ENCODE measurements at places on chromosomes 16 and 17.
A peak's percentile ranks its signal among the peaks of the same experiment; 100 is the strongest.

- no peaks in the 10 kb centered on the region for H3K27me3 ChIP-seq
- no peak for DNase-seq
- no peak overlapping the region for H3K4me3 ChIP-seq
- H3K27ac ChIP-seq = no peak overlapping the region
- peaks cover 5% of the 10 kb centered on the region for H3K36me3 ChIP-seq
These were observed 15.7 kb upstream of the KPNB1 start for GRCh38 chr17:47633996-47634395.

DNA sequence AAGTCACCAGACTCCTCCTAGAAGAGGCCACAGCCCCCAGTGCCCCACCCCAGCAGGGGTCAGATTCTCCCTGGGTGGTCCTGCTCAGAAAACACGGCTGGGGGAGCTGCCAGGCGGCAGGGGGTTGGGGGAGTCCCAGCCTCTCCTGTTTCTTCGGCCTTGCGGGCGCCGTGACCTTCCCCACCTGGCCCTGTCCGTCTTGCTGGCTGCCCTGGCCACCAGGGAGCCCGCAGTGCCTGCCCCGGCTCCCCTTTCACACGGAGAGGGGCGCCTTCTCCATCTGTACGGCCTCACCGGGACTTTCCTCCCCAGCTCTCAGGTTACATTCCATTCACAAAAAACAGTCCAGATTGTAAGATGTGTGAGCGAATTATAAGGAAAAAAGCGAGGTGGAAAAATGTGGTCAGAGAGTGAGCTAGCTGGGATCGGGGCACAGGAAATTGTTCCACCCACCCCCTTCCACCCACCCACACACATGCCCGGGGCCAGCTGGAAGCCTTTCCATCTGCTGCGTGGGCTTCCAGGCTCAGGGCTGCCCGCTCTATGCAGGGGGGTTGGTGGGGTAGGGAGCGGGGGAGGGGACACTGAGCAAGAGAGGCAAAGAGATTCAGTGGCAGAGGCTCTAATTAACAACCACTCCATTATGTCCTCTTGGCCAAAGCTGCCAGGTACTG is 14.6 kb upstream of the CIBAR2 start:
- no peaks in the 10 kb centered on the region for H3K4me1 ChIP-seq
- H3K27ac ChIP-seq = no peak overlapping the region
- no peak overlapping the region for H3K4me3 ChIP-seq
- no peaks in the 10 kb centered on the region for H3K27me3 ChIP-seq
- H3K36me3 ChIP-seq = no peaks in the 10 kb centered on the region
- peak; percentile 16 for DNase-seq

GRCh38 chr17:39517224-39517623 is 55.9 kb downstream of the CDK12 start:
- H3K4me3 ChIP-seq = no peak overlapping the region
- no peak overlapping the region for H3K27ac ChIP-seq
- H3K27me3 ChIP-seq = no peaks in the 10 kb centered on the region
- H3K36me3 ChIP-seq = peaks cover 45% of the 10 kb centered on the region

GRCh38 chr16:253833-254232 is 19.2 kb downstream of the FAM234A start:
- peaks cover 22% of the 10 kb centered on the region for H3K4me1 ChIP-seq
- no peak for DNase-seq
- no peaks in the 10 kb centered on the region for H3K27me3 ChIP-seq
- peak overlapping the region; percentile 75 for H3K27ac ChIP-seq
- H3K36me3 ChIP-seq = peaks cover 15% of the 10 kb centered on the region

DNA sequence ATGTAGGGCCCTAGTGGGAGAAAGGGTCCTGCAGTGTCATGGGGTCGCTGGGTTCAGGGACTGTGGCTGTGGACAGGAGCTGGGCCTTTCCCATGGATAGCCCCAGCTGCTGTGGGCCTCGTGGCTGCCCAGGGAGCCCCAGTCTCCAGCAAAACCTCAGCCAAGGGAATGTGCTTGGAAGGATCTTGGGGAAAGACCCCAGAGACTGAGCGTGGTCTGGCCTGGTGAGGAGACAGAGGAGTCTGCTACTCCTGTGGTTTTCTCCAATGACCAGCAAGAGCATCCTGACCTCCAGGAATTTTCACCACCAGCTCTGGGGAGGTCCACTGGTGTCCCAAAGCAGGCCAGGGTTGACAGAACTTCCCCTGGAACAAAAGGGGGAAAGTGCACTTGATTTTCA is 42.3 kb downstream of the RNF112 start:
- no peak overlapping the region for H3K4me3 ChIP-seq
- H3K27me3 ChIP-seq = peaks cover 34% of the 10 kb centered on the region
- H3K4me1 ChIP-seq = peaks cover 2% of the 10 kb centered on the region
- no peaks in the 10 kb centered on the region for H3K36me3 ChIP-seq
- no peak for DNase-seq
- no peak overlapping the region for H3K27ac ChIP-seq

GRCh38 chr16:11432856-11433395 is 87.7 kb downstream of the RMI2 start:
- no peak overlapping the region for H3K27ac ChIP-seq
- no peak for DNase-seq
- H3K36me3 ChIP-seq = no peaks in the 10 kb centered on the region
- no peak overlapping the region for H3K4me3 ChIP-seq
- H3K27me3 ChIP-seq = no peaks in the 10 kb centered on the region
- H3K4me1 ChIP-seq = no peaks in the 10 kb centered on the region

Measured in T-helper 2 cell treated with Interferon-gamma antibody and Interleukin-4, amounts not matched to agents 5 μg/mL and 100 μg/mL, for 36 hours (primary cell).